ENCODE measurements at places on chromosomes 5 and 9. TPM values are rescaled to one million over a fixed set of nuclear protein-coding genes. Genes with fewer than 3 reads are reported as not detected.

The TRPM3 gene
- total RNA-seq = 0.80 TPM

The SIMC1 gene
- total RNA-seq = 43.6 TPM

The FOXI1 gene
- not detected for total RNA-seq

The OGN gene
- 3.8 TPM for total RNA-seq

The FIBCD1 gene
- 3.3 TPM for total RNA-seq

The IL5 gene
- total RNA-seq = not detected

The PCDHGB3 gene
- total RNA-seq = 2.3 TPM

The PAEP gene
- total RNA-seq = not detected

The BARHL1 gene
- total RNA-seq = not detected

The INSYN2B gene
- total RNA-seq = not detected

The FOXD4L6 gene
- not detected for total RNA-seq

The NDST1 gene
- 153 TPM for total RNA-seq

The GFPT2 gene
- total RNA-seq = 5.4 TPM

The TUBB4B gene
- total RNA-seq = 174 TPM

The ADAMTSL1 gene
- 8.3 TPM for total RNA-seq

The DMXL1 gene
- total RNA-seq = 78.8 TPM

The PPP1R26 gene
- 21.6 TPM for total RNA-seq

The FOXD4L5 gene
- 0.38 TPM for total RNA-seq

The LECT2 gene
- total RNA-seq = not detected

The COX7C gene
- total RNA-seq = 650 TPM

The C9orf50 gene
- not detected for total RNA-seq

The UGT3A2 gene
- total RNA-seq = not detected

The THBS4 gene
- not detected for total RNA-seq

The POLR3G gene
- 1.3 TPM for total RNA-seq

The PCDHAC2 gene
- total RNA-seq = 1.7 TPM

The C5orf34 gene
- 0.47 TPM for total RNA-seq

The LCP2 gene
- total RNA-seq = 29.4 TPM

The FGD3 gene
- total RNA-seq = 5.8 TPM

The FRRS1L gene
- 3.8 TPM for total RNA-seq

The DDX4 gene
- total RNA-seq = not detected

The LURAP1L gene
- 13.8 TPM for total RNA-seq

The SLC36A3 gene
- total RNA-seq = not detected

The ATP6V0E1 gene
- 109 TPM for total RNA-seq

The SPATA31E1 gene
- total RNA-seq = not detected

The DBH gene
- not detected for total RNA-seq

The FAM78A gene
- 0.95 TPM for total RNA-seq

The TMEM215 gene
- total RNA-seq = not detected

The PDE6A gene
- not detected for total RNA-seq

The PLEKHG4B gene
- not detected for total RNA-seq

The ASPN gene
- total RNA-seq = 4.7 TPM

The DMAC1 gene
- 8.8 TPM for total RNA-seq

The FBP2 gene
- total RNA-seq = not detected

The CFAP157 gene
- total RNA-seq = not detected

The SEMA6A gene
- 109 TPM for total RNA-seq

The LRRC19 gene
- total RNA-seq = 6.6 TPM

The FOXD4 gene
- total RNA-seq = not detected

The NMUR2 gene
- total RNA-seq = not detected

The ABITRAM gene
- 10.8 TPM for total RNA-seq

The IER5L gene
- 2.9 TPM for total RNA-seq

The CCDC192 gene
- total RNA-seq = not detected

The TAS2R1 gene
- not detected for total RNA-seq

The SHISAL2B gene
- not detected for total RNA-seq

The ST8SIA4 gene
- 1.1 TPM for total RNA-seq

The KIF20A gene
- 9.1 TPM for total RNA-seq

The PSMB7 gene
- total RNA-seq = 85.8 TPM

The PCDHA10 gene
- 5.8 TPM for total RNA-seq
